ENCODE measurements at places on chromosomes 13 and 19.
A peak's percentile ranks its signal among the peaks of the same experiment; 100 is the strongest.

GRCh38 chr19:48069435-48069834, 25.6 kb upstream of the CABP5 start:
- no peak for DNase-seq

DNA sequence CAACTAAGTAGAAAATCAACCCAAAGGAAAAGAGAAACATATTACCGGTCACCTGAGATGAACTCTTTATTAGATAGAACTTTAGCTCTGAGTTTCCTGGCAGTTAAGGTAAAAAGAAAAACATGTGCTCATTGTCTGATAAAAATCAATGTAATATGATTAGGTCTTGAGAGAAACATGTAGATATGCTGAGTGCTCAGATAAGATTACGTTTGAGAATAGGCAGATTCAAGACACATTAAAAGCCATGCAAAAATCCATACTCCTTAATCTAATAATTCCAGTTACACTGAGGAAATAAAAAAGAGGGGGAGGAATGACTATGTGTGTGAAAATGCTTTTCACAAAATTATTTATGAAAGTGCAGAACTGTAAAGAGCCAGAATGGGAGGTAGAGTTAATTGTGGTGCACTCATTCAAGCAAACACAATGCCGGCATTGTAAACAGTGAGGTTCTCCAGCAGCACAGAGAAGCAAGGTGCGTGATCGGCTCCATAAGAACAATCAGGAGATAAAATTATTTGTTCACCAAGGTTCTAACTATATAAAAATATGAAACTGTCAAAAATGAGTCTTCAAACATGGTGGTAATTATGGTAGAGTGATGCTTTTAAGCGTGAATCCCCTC, 88.8 kb downstream of the MBNL2 start:
- DNase-seq, result peak; percentile 4

DNA sequence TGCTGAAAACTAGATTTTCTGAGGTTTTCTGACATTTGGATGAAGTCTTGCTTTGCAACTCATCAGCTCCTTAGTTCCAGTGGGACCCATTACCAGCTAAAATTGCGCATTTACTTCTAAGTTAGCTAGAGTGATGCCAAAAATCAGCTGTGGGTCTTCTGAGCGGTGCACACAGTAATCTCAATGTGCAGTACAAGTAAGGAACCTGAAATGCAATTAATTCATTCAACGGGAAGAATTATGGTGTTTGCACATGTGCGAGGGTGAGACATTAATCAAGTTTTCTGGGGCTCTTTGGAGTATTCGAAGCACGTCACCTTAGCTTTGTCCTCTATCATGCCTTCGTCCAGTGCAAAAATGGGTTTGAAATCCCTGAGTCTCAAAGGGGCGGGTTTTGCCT, 146.2 kb downstream of the MYO16 start:
- no peak for DNase-seq

GRCh38 chr19:14346279-14346678, 35.0 kb upstream of the ADGRE5 start:
- DNase-seq, result no peak

DNA sequence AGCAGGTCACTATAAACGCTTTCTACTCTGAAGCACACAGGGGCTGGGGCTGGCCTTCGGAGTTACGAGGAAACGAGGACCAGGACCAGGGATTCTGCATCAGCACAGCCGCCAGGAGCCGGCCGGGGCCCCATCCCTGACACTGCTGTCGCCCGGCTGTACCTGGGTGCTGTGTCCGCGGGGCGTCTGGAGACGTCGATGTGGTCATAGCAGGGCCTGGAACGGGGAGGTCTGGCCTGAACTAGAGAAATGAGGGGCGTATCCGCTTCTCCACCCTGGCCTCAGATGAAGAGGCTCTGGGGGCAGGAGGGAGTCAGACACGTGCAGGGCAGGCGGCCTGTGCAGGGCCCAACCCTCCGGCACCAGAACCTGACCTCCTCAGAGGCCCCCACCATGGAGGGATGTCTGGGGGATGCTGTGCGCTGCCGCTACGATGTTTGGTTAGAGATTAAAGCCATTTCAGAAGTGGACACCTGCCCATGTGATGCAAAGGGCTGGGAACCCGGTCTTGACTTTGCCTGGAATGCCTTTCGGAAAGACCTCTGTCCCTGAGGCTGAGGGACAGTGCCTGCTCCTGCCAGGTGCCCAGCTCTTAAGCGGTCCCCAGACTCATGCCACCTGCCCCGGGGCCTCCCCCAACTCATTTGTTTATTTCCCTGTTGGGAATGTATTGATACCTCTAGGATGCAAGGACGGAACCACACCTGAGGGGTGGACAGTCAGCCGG, 21.4 kb downstream of the GAS6 start:
- DNase-seq, result no peak

DNA sequence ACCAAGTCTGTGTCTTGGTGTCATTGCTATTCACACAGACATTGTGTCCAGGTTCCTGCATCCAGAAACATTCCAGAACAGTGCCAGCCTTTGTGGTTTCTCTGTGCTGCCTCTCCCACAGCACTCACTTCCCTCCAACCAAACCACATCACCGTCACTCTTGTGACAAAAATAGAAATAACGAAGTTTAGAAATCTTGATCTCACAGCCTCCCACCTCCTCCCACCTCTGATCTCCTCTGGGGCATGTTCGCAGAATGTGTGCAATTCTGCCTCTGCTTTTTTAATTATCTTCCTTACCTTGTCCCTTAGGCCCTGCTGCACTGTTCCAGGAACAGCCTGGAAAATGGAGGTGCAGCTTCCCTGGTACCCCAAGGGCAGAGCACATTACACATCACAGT, 8.7 kb upstream of the SERPINE3 start:
- DNase-seq, result no peak

Measured in DMS53 (cell line).